ENCODE measurements at places on chromosomes 5 and 9.
A peak's percentile ranks its signal among the peaks of the same experiment; 100 is the strongest.

DNA sequence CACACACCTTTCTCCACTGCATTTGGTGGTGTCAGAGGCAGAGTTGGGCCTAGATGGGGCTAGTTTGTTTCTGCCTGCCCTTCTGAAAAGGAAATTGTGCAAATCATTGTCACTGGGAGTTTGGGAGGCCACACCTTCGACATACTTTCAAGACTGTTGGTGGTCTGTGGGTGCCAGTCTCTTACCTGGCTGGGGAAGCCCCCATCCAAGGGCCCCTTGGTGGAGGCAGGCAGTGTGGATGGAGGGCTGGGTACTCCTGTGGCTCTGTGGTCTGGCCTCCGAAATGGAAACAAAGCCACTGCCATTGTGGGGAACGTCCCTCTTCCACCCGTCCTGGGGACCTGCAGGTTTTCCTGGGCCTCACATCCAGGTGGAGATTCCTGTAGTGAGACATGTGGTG, 10.9 kb upstream of the PHYHD1 start:
- DNase-seq: no peak

- DNase-seq: no peak
Measured at GRCh38 chr9:104025945-104026344, 68.2 kb upstream of the SMC2 start.

DNA sequence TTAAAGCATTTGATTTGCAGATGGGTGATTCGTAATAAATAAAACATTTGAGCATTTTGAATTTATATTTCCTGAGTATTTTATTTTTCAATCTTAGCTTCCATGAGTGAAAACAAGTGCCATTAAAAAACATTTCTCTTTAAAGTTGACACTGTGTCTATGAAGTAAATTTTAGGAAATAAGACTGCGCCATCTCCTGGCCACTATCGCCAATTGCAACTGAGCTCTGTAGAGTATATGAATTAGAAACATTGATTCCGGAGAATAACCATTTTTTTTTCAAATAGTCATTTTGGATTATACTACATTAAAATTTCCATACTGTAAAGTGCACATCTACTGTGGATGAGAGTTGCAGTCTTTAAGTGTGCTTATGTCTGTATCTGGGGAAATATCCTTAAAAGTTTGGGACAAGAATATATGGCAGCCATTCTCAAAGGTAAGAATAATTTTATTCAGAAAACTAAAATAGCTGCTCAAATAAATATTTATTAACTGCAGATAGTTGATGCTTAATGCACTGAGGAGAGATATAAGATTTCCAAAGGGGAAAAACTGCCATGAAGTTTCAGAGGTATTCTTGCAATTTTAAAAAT, 5.9 kb downstream of the DMRTA1 start:
- DNase-seq: no peak

DNA sequence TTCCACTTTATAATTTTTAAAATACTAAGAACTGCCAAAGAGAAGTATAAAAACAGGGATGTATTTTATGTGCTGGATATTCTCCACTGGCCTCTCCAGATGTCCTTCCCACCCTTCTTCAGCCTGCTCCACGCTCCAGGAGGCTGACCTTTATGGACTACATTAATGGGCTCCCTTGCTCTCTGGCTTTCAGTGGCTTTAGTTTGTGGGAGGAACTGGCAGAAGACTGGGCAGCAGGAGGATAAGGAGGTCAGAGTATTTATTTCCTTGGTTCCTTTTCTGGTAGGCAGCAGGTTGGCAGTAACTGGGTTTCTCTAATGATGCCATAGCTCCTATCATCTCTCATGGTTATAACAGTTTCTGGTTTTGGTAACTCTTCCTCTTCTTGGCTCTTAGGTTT, 133.9 kb downstream of the PAM start:
- DNase-seq: no peak

GRCh38 chr5:111171-111570, 19.2 kb downstream of the PLEKHG4B start:
- no peak for DNase-seq

GRCh38 chr5:143057580-143057999, 287.4 kb downstream of the ARHGAP26 start:
- peak; percentile 64 for DNase-seq

- no peak for DNase-seq
Measured at GRCh38 chr5:145465474-145466263, 369.5 kb downstream of the PRELID2 start.

- no peak for DNase-seq
Measured at GRCh38 chr5:126377424-126377823, 45.8 kb upstream of the GRAMD2B start.

DNA sequence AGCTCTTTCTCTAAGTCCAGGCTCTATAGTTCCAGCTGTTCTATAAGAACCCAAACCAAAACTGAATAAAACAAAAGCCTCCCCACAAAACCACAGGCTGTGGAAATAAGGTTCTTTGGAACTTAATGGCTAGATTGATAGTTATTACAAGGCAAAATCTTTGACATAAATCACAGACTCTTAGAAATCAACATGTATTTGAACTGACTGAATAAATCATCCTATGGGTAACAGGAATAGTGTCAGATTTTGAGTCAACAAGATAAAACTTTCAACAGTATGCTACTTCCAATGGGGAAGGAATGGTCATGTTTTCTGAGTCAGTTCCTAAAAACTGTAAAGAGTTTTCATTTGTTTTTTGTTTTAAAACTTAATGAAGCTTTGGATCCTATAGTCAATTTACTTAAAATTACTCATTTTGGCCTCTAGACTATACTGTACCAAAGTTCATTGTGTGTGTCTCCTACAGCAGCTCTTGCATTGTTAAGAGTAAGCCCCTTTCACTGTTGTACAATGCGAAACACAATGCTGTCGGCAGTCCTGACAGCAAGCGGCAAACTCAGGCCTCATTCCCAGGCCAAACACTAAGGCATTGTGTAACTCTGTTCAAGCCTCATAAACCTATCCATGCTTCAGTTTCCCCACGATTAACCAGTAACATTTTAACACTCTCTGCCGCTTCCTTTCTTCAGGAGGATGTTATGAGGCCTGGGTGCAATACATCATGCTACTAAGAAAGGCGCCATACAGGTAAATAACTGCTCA, 134.1 kb downstream of the ARL15 start:
- DNase-seq: no peak

DNA sequence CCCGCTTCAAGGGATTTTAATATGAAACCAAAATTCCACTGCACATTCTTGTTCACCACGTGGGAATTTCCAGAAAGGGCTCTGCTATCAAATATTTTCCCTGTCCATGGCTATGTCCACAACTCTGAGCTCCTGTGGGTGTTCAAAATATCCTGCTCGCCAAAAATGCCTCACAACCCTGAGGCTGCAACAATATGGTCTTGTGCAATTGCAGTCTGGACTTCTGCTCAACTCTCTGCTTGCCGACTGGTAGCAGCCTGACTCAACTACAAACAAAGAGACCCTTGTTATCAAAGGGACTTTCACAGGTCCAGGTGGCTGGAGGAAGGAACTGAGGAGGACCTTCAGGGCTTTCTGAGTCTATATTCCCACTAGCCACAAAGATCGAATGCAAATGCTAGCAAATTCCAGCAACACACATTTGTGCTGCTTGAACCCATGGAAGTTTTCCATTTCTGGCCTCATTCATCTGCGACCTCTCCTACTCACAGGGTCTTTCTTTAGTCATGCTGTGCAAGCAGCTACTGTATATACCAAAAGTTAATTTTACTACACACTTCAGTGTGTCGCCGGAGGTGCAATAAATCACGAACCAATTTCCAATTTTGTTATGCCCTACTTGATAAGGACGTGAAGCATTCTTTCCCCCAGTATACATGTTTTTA, 169.2 kb upstream of the SLC30A5 start:
- DNase-seq: no peak

DNA sequence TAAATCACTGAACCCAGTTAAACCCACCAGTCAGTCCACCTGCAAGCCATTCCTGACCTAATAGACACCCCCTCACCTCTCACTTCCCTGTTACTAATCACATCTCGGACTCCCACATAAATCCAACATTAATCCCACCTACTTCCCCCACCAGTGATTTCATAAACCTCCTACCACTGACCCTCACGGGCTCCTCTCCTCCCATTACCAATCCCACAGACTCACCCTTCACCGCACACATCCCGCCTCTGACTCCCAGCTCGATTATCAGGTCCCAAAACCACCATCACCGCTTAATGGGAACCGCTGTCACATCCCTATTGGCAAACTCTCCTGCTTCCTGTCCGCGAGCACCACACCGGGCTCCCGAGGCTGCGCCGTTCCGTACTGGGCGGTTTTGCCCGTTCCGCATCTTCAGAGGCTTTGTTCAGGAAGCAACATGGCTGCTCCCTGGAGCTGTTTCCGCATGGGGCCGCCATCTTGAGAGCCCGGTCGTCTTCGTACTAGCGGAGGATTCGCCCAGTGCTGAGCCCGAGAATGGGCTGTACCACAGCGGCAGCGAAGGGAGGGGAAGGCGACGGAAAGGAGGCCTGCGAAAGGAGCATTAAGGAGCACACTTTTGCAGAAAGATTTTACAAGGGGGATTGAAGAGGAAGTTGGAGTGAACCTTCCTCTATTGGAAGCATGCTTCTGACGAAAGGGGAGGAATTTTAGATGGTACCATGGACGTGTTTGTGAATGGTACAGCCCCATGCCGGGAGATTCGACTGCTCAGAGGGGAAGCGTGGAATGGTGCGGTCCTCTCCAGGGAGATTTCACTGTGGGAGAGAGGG, at the start of gene ZNF300:
TSS of gene ZNF300 (minus strand) at position 502 of the 833 bp plus-strand sequence. CDS start 1,825 bp downstream, outside the sequence.
- DNase-seq: no peak

GRCh38 chr5:6491196-6491918, 42.7 kb downstream of the UBE2QL1 start:
- DNase-seq: no peak

- no peak for DNase-seq
Measured at GRCh38 chr5:173232499-173233346, 2.3 kb downstream of the NKX2-5 start.

GRCh38 chr5:154138701-154139100, 51.8 kb upstream of the GALNT10 start:
- no peak for DNase-seq

DNA sequence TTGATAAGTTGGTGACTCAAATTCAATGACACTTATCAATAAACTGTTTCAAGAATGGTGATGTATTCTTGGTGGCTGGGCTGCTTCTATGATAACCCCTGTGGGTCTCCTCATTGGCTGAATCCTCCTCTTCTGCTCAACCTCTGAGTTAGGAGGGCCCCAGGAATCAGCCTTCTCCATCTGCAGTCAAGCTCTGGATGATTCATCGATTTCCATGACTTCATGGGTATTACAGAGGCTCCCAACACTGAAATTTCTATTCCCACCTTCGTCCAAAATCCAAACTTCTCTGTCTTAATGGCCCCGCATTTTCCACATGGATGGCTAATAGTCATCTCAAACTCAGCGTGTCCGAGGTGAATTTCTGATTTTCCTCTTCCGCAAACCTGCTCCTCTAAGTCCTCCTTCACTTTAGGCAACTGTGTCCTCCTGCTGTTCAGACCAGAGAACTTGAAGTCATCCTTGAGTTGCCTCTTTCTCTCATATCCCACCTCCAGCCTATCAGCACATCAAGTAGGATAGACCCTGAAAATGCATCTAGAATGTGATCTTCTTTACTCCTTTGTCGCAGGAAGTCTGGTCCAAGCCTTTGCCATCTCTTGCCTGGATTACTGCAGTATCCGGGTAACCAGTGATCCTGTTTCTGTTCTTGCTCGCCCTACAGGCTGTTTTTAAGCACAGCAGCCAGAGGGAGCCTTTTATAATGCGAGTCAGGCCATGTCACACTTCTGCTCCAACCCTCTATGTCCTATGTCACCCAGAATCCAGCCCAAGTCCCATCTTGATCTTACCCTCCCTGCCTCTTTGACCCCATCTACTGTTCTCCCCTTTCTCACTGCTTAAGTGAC, 41.4 kb upstream of the IL7R start:
- peak; percentile 42 for DNase-seq

- DNase-seq: no peak
Measured at GRCh38 chr5:110195288-110195687, 505.6 kb downstream of the MAN2A1 start.

DNA sequence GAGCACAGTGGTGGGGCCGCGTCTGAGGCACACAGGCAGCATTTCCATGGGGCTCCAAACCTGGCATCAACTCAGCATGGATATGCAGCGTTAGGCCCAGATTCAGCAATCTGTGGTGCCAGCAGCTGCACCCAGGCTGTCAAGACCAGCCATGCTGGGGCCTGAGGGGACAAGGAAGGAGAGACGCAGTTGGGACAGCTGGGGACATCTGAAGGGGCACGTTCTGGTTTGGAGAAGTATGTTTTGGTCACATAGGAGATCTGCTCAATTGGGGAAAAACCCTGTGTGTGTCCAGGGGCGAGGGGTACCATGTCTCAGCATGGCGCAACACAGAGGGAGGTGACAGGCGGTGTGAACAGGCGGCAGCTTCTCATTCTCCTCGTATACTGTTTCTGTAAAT, 66.6 kb upstream of the ECM2 start:
- no peak for DNase-seq
